ENCODE measurements at places on chromosomes 6 and 20. TPM values are rescaled to one million over a fixed set of nuclear protein-coding genes. Genes with fewer than 3 reads are reported as not detected.

ECT2L gene
- not detected for total RNA-seq

GPR6 gene
- not detected for total RNA-seq

GRCh38 chr20:3866464-3866863 lies 19.8 kb downstream of the MAVS start:
- no peaks in the 10 kb centered on the region for H3K4me1 ChIP-seq
- peaks cover 9% of the 10 kb centered on the region for H3K36me3 ChIP-seq
- no peak overlapping the region for H3K27ac ChIP-seq
- H3K4me3 ChIP-seq, result no peak overlapping the region
- H3K27me3 ChIP-seq, result no peaks in the 10 kb centered on the region
- no peak for DNase-seq

SRPK1 gene
- 19.1 TPM for total RNA-seq

DNA sequence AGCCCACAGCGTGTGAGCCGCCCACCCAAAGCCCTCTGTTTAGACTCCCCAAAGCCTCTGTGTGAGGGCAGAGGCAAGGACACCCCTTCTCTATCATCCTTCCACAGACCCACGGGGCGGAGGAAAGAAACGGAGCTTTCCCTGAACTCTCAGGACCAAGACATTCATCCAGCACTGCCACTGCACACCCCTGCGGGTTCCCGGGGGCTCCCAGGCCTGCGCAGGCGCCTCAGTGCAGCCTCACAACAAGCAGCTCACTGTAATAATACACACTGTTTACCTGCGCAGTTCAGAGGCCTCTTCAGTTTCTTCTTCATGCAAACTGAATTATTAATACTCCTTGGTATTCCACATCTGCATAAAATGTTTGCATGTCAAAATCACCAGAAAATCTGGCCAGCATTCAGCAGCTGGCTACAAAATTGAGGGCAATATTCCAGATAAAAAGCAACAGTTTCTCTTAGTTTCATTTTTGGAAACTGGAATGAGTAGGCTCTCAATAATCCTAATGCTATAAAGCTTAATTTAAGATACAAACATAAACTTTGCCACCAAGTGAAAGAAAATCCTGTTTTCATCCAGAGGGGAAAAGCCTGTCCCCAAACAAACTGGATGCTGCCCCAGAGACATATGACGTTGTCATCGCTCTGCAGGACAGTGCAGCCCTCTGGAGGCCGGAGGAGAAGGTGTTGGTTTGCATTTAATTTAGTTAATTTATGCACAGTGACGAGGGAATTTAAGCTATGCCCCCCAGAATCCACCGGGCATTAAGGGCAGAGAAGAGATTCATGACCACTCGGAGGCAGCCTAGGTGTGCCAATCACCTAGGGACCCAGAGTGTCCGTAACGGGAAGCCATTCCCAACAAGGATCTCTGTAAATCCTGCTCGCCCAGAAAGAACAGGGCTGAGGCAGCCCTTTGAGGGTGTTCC lies 45.3 kb downstream of the NINL start:
- peak; percentile 67 for DNase-seq
- H3K27me3 ChIP-seq, result no peaks in the 10 kb centered on the region
- no peaks in the 10 kb centered on the region for H3K36me3 ChIP-seq
- peak overlapping the region; percentile 79 for H3K27ac ChIP-seq

TCF15 gene
- total RNA-seq, result not detected

- no peaks in the 10 kb centered on the region for H3K27me3 ChIP-seq
- no peaks in the 10 kb centered on the region for H3K36me3 ChIP-seq
- H3K4me1 ChIP-seq, result no peaks in the 10 kb centered on the region
- no peak overlapping the region for H3K27ac ChIP-seq
- DNase-seq, result no peak
- H3K4me3 ChIP-seq, result no peak overlapping the region
Observed at GRCh38 chr6:169084067-169084466, 169.6 kb downstream of the THBS2 start.

NKAIN2 gene
- 0.28 TPM for total RNA-seq

DNA sequence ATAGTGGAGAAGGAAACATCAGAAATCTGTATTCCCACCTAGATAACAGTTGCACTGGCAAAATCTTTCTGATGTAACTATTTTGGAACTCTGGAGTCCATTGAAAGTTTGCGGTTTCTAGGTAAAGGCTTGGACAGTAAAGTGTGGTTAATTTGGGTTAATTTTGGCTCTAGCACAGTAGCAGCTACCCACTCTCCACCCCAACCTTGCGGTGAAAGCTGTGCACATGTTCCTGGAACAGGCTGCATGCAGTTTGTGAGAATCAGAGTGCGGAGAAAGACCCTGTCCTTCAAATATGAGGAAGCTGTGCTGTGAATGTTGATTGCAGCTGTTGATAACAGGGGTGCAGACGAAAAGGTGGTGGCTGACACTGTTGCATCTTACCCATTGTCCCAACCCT lies 38.4 kb downstream of the SMOC2 start:
- H3K36me3 ChIP-seq, result no peaks in the 10 kb centered on the region
- no peaks in the 10 kb centered on the region for H3K27me3 ChIP-seq
- no peak overlapping the region for H3K4me3 ChIP-seq
- no peak for DNase-seq
- H3K4me1 ChIP-seq, result no peaks in the 10 kb centered on the region

GRCh38 chr20:49483018-49483695 lies 689 bp upstream of the KCNB1 start:
- H3K27ac ChIP-seq, result no peak overlapping the region
- no peaks in the 10 kb centered on the region for H3K27me3 ChIP-seq
- no peaks in the 10 kb centered on the region for H3K36me3 ChIP-seq

CLPSL2 gene
- total RNA-seq, result not detected

Measured in right lobe of liver (tissue), 6 donors.